Fibroblast of skin of back (primary cell): ENCODE measurements at places on chromosomes 11 and 22.

DNA sequence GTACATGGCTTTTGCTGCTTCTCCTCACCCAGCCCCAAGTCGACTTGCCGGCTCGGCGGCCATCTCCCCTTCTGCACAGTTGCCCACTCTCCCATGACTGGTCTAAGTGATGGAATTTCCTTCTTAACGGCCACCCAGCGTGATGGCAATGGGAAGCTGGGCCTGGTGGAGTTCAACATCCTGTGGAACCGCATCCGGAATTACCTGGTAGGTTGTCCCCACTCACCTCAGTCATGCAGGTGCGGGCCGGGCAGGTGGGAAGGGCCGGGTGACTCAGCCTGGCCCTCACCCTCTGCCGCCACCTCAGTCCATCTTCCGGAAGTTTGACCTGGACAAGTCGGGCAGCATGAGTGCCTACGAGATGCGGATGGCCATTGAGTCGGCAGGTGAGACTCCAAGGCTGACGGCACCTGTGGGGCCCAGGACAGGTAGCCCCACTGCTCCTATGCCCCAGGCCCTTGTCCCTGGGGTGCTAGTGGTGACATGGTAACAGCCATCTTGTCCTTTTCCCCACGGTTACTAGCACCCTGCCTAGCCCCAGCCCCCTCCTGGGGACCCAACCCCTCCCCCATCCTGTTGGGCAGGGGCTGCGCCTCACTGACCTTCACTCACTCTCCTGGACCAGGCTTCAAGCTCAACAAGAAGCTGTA is 28.1 kb downstream of the CAPN1 start:
- DNase-seq = no peak

DNA sequence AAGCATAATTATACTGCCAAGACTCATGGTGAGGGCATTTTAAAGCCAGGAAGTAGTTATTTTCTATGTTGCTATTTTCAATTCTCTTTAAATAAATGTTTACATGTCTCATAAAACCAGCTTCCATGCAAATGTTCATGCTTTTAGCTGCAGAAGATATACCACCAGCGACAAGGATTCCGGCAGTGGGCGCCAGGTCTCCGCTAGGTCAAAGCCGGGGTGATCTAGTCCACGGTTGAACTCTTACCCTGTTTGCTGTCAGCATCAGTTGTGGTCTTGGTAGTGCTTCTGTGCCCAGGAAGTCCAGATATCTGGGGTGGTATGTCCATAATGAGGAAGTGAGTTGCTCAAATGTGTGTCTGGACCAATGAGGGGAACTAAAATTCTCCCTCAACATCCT is 265.7 kb downstream of the BRD1 start:
- no peak for DNase-seq

DNA sequence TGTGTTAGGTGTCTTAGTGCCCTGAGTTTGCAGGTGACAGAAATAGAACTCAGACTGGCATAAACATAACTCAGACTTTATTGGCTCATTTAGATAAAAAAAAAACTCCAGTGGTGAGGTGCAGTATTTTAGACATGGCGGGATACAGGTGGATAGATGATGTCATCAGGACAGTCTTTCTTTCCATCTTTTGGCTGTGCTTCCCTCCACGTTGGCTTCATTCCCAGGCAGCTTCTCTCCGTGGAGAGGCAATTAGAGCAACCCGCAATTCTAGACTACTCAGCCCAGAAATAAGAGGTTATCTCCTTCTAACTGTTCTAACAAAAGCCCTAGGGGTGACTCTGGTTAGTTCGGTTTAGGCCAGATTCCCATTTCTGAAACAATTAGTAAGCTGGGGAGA is 40.5 kb downstream of the NCAM1 start:
- DNase-seq = no peak

- DNase-seq = peak; percentile 57
These were observed 522.8 kb upstream of the LUZP2 start for GRCh38 chr11:23974051-23974450.

- peak; percentile 6 for DNase-seq
These were observed 2.2 kb upstream of the RFPL2 start for GRCh38 chr22:32206774-32207758.

- DNase-seq = no peak
These were observed 4.3 kb upstream of the PRDM10 start for GRCh38 chr11:130006929-130007328.

GRCh38 chr11:35313760-35314153 is 105.6 kb downstream of the SLC1A2 start:
- DNase-seq = no peak

- DNase-seq = no peak
These were observed 20.2 kb downstream of the MPPED1 start for GRCh38 chr22:43431808-43432554.

DNA sequence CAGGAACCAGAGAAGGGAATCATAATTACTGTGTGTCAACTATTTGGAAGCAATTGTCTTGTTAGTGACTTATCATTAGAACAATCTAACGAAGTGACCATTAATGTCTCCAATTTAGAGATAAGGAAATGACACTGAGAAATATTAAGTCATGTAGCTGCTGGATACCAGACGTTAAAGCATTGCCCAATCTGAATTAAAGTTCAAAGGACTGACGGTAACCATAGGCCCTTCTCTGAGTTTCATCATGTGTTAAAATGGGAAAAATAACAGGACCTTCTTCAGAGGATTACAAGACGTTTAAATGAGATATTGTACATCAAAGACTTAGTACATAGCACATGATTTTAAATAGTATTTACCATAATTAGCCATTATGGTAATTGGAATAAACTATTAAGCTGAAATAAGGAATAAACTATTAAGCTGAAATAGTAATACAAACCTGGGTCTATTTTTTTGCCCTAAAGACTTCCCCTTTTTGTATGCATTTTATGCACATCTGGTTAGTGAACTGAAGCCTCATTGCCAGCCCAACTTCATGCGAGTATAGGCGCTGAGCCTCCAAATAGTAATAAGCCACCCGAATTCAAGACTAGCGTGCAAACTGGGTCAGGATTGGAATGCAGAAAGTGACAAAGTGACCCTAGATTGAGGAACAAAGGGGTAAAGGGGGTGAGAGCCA is 41.0 kb downstream of the GLYATL1 start:
- no peak for DNase-seq

DNA sequence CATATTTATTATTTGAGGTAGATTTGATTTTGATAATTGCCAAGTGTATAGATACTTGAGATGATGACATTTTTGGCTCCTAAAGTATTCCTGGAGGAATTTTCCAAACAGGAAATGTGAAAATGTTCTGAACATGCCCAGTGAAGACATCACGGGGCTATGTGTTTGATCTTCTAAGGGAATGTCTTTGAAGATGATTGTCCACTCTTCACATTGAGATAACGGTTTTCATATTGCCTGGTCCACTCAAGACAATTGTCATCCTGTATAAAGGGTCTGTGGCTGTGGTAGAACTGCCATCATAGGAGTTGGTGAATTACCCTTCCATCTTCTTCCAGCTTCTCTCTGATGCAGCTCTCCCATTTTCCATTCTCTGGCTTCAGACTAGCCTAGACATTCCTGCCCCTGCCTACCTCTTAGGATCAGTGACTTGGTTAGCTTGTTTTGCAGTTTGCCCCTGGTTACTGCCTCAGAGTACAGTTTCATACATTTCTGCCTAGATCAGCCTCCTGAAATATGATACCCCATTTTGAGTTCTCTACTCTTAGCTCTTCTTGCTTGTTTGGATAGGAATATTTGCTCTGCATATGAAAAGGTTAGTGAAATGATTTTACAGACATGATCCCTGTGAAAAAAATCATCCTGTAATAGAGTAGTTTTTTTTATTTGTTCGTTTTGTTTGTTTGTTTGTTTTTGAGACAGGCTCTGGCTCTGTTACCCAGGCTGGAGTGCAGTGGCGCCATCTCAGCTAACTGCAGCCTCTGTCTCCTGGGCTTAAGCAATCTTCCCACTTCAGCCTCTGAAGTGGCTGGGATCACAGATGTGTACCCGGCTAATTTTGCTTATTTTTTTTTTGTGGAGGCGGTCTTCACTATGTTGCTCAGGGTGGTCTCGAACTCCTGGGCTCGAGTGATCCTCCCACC is 111.4 kb upstream of the SORL1-AS1 start:
- DNase-seq = no peak

- DNase-seq = no peak
These were observed 19.7 kb upstream of the SLC3A2 start for GRCh38 chr11:62860835-62861563.

- no peak for DNase-seq
These were observed 29.6 kb downstream of the C22orf31 start for GRCh38 chr22:29032014-29032475.

GRCh38 chr11:25838918-25839625 is 492.9 kb upstream of the ANO3 start:
- DNase-seq = no peak

DNA sequence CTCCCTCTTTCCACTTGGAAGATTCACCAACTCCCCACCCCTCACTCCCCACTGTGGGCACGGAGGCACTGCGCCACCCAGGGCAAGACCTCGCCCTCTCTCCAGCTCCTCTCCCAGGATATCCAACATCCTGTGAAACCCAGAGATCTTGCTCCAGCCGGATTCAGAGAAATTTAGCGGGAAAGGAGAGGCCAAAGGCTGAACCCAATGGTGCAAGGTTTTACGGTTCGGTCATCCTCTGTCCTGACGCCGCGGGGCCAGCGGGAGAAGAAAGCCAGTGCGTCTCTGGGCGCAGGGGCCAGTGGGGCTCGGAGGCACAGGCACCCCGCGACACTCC is 397 bp upstream of the CD44 start:
- DNase-seq = no peak

DNA sequence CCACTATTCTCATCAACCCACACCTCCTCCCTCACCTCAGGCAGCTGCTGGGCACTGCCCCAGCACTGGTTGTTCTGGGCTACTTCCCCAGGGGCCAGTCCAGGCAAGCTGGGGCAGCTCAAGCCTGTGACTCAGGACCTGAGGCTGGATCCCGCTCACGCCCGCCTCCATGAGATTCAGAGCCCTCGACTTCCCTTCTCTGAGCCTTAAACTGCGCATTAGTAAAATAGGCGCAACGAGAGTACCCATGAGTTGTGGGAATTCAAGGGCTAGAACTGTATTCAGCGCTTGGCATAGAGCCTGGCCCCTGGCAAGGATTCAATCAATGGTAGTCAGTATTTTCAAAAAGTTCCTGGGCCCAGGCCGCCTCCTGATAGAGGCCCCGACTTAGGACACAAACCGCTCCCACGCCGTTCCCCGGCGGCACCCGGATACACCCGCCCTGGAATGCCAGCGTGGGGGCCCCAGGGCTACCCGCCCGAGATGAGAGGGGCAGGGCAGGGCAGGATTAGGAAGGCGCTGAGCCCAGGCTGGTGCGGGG is 723 bp upstream of the CD82 start:
- peak; percentile 86 for DNase-seq

GRCh38 chr22:28826921-28827320 is 26.6 kb upstream of the XBP1 start:
- DNase-seq = no peak

DNA sequence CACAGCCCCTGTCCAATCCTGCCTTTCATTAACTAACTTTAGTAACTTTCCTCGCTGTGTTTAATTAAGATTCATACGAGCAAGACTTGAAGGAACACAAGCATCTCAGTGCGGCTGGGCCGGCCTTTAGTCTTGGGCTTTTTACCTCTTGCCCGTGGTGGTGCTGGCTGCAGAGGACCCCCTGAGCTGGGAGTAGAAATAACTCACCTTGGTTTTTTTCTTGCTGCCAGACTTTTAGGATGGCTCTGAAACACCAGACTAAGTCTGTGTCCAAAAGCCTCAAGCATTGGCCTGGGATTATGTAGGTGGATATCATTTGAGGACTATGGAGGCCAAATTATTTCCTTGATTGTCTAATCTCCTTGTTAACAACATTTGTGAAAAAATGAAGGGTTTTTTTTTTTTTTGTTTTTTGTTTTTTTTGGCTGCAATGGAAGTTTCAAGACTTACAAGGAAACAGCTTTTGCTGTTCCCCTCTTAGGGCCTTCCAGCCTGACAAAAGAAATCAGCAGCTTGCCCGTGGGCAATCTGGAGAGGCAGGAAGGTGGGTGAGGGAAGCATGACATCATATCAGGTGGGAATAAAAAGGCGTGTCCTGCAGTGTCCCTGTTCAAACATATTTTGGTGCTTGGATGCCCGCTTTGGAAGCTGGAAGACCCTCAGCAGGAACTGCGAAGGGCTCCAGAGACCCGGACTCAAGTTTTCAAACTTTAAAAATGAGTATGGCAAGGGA is 44.0 kb downstream of the SMIM38 start:
- DNase-seq = no peak

DNA sequence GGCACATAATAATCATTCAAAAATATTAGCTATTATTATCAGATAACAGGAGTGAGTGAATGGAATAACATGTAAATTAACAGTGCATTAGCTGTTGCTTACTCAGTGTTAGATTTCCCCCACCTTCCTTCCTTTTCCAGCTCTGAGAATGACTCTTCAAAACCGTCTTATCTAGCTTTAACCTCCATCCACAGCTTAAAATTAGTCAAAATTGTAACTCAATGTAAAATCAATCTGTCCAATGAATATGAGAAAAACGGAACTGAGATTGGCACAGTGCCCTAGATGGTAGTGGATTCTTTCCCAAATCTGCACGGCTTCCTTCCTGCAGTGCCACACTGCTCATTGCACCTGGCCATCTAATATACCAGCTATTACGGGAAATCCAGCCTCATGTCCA is 156.8 kb upstream of the BDNF start:
- no peak for DNase-seq

DNA sequence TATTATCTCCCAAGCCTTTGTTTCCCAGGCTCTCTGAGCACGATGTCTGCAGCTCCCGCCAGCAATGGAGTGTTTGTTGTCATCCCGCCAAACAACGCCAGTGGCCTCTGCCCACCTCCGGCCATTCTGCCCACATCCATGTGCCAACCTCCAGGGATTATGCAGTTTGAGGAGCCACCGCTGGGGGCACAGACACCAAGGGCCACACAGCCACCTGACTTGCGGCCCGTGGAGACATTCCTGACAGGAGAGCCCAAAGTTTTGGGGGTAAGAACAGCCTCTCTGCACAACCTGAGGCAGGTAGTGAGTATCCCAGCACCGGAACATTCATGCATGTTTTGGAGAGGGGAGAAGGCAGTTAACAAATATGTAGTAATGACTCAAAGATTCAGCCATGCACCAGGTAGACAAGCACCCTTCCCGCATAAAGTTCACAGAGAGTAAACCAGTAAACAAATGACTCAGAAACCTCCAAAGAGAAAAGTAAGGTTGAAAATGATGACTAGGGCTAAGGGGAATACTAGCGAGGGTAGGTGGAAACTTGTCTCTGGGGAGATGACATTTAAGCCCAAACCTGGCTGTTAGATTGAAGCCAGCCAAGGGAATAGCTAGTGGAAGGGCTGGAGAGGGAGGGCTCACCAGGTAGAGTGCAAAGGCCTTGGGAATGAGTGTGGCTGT is 7.2 kb downstream of the MS4A15 start:
- DNase-seq = no peak

- DNase-seq = no peak
These were observed 13.7 kb downstream of the FXYD6 start for GRCh38 chr11:117862753-117863152.

- no peak for DNase-seq
These were observed 2.1 kb upstream of the TTLL12 start for GRCh38 chr22:43188829-43189545.

- peak; percentile 21 for DNase-seq
These were observed 119.2 kb downstream of the FEZ1 start for GRCh38 chr11:125376856-125377255.

GRCh38 chr11:396511-396947 is 2.5 kb downstream of the PKP3 start:
- DNase-seq = peak; percentile 43

- peak; percentile 76 for DNase-seq
These were observed 3.0 kb upstream of the CHEK1 start for GRCh38 chr11:125621995-125622394.

- DNase-seq = peak; percentile 56
These were observed 17.3 kb downstream of the TEAD1 start for GRCh38 chr11:12691473-12691872.

- no peak for DNase-seq
These were observed 40.3 kb upstream of the OR5D13 start for GRCh38 chr11:55732936-55733335.
